Cardiac muscle cell (in vitro differentiated cells and primary cell): ENCODE measurements at places on chromosomes 2 and 18.

DNA sequence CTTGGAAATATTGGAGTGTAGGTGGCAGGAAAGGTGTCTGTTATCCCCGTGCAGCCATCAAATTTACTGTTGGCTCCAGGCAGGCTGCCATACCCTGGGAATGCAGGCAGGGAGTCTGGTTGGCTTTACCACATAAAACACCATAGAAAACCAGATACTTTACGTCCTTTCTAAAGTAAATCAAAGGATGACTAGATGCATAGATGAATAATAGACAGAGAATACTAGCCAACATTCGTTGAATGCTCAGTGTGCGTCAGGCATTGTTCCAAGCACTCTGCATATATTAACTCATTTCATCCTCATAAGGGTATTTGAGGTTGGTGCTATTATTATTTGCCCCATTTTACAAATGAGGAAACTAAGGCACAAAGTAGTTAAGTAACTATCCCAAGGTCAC lies 65.2 kb downstream of the VSNL1 start:
- DNase-seq: no peak

- no peak for DNase-seq
These were observed 68.1 kb upstream of the CTAGE1 start for GRCh38 chr18:22485808-22486244.

- no peak for DNase-seq
These were observed 26.5 kb downstream of the SLC1A4 start for GRCh38 chr2:65015731-65016130.

DNA sequence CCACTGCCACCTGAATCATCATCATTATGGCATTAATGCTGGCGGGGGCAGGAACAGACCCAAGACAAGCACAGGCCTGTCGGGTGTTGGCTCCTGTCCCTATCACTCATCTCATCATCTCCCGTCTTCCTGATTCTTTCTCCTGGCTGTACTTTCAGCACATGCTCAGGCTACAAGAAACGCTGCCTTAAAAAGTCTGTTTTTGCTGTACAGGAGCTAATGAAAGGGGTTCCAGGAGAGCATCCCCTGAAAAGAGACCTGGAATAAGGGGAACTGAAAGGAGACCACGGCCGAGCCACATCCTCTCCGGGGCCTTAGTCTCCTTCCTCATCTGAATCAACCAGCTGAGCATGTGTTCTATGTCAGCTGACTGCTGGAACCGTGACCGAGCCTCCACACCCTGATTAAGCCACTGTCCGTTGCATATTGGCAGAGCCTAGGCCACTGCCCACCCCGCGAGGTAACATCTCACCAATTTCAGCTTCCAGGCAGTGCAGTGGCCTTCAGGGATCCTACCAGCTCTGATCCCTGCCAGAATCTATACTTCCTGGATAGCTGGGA lies 62.6 kb downstream of the DNMT3A start:
- DNase-seq: peak; percentile 47

- DNase-seq: no peak
These were observed 11.6 kb upstream of the PTPN4 start for GRCh38 chr2:119748135-119748534.

- DNase-seq: no peak
These were observed 58.6 kb downstream of the SMCHD1 start for GRCh38 chr18:2714140-2714539.

DNA sequence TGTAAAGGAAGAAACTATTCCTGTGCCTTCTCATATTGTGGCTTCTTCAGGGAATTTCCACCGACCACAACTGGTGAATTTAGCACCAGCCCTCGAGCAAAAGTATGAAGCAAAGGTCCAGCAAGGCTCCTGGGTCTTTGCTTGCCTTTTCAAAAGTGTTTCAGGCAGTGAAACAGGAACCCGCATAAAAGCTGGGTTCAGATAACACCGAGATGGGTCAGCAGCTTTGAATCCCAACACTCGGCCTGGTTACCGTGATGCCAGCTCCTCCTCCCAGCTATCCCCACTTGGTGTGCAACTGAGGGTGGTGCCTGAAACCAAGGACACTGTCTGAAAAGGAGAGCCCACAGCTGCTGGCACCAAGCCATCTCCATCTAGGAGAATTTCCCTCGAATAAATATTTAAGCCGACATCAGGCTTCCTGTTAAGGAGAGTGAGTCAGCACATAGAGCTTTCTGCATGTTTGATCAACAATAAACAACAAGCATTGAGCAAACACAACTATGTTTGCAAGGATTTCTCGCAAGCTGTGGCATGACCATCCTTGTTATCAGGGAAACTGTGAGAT lies 69.5 kb downstream of the ANTXR1 start:
- peak; percentile 91 for DNase-seq

DNA sequence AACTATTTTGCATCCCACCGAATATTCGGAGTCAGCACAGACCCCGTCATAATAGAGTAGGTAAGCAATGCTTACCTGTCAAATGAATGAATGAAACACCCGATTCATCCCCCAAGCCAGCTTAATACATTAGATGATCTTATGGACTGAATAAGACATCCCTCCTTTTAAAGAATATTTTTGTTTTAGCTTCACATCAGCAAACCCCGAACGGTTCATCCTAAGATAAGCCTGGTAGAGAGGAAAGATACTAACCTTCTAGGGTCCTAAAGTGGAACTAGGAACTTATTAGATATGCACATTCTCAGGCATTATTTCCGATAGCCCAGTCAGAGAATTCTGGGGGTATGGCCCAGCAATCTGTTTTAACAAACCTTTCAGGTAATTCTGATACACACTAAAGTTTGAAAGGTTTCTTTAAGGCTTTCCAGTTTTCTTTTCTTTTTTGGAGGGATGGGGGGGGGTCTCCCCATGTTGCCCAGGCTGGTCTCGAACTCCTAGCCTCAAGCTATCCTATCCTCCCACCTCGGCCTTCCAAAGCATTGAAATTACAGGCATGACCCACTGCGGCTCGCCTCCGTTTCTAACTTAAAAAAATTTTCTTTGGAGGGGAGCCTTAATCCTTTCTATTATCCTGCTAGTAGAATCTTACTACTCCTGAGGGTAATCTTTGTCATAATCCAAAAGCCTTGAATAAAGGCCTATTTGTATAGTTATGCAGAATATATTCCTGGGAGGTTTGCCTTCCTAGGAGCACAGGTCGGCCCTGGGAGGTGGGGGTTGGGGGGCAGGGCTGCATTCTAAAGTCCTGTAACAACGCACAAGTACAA lies 1.0 kb upstream of the ACTR3 start:
- DNase-seq: no peak

- no peak for DNase-seq
These were observed 208.2 kb downstream of the SPP2 start for GRCh38 chr2:234258562-234259141.

DNA sequence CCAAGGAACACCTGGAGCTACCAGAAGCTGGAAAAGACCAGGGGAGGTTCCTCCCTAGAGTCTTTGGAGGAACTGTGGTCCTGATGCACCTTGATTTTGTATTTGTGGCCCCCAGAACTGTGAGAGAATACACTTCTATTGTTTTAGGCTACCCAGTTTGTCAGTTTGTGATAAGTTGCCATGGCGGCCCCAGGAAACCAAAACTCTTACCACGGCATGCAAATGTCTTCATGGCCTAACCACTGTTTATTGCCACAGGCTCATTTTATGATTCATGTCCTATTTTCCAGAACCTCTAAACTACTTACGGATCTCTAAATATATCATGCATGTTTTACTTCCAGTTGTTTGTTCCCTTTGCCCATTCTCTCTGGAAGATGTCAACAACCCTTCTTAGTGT lies 1250.7 kb upstream of the FAM98A start:
- no peak for DNase-seq

DNA sequence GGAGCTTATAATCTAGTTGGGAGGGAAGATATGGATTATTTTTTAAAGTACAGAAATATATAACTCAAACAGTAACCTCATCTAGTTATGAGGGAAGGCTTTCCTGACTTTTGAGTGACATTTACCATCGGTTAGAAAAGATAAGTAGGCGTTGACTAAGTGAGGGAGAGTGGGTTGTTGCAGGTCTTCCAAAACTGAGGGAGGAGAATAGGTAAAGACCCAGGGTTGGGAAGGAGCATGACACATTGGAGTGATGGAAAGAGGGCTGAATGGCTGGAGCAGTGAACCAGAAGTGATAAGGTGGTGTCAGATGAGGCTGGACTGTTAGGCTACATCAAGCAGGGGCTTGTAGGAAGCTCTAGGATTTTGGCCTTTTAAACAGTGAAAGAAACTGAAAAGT lies 10.6 kb upstream of the NUP35 start:
- no peak for DNase-seq

DNA sequence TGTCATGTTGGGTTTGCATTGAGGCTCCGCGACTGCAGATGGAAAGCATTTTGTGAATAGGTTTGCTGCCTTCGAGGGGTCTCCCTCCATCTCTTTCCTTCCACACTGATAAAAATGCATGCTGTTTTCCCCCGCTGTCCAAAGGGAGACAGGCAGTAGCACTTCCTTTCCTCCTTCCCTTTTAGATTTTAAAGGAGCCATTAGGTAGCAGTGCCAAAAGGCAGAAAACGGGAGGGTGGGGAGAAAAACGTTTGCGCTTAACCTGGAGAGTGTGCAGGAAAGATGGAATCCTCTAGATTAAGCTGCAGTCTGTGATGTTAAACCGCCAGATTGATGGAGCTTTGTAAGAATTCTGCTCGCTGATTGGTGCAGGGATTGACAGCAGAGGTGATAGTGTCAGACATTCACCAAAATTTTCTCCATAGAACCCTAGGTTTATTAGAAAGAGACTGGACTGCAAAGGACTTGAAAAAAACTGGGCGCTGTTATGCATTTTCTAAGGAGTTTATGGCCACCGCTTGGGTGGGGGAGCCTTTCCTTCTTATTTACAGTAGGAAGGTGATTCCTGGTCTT lies 688 bp downstream of the MAPRE2 start:
- DNase-seq: peak; percentile 20

DNA sequence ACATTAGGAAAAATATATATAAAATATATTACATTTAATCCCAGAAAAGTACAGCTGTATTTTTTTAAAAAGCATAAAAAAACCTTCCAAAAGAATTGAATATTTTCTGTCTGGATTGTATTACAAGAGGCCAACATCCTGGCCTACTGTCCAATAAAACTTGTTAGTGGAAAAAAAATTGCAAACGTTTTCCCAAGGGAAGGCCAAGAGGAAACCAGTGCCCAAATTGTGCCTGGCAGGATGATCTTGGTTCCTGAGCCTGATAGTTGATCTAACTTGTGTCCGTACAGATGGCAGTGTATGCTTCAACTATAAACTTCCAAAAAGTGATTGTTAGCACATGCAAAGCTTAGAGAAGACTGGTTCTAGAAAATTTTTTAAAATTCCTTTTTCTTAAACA lies 90.6 kb upstream of the LPIN2 start:
- DNase-seq: no peak

GRCh38 chr18:74331404-74331803 lies 15.8 kb downstream of the C18orf63 start:
- DNase-seq: peak; percentile 80

- peak; percentile 19 for DNase-seq
These were observed 112.6 kb upstream of the NT5C1B start for GRCh38 chr2:18701981-18702380.

DNA sequence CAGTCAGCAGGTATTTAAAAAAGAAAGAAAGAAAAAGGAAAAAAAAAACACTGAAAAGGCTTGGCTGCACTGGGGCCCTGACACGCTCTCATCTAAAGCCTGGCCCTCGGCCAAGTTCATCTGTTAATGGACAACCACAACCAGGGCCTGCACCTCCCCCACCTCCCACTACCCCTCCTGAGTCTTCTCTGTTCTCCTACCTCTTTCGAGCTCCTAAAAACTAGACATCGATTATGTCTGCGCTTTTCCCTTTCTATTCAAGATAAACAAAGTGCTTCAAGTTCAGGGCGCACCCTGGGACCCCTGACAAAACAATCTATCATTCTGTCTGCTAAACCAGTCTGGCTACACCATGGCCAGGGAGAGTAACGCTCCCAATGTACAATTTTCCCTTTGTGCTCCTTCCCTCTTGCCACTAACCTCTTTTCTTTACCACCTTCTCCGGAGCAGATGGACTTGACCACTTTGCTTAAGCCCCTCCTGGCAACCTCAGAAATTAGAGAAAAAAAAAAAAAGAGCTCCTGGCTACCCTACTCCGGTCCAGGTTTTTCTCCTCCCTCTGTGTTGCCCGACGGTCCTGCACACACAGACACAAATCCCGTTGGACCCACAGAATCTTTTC lies 22.7 kb downstream of the BCL11A start:
- peak; percentile 62 for DNase-seq
